ENCODE measurements at places on chromosomes 6 and 20. TPM values are rescaled to one million over a fixed set of nuclear protein-coding genes. Genes with fewer than 3 reads are reported as not detected.

Gene SLC17A9
- 0.47 TPM for total RNA-seq

- no peak for DNase-seq
Measured at GRCh38 chr6:9439621-9440330, 975.1 kb downstream of the TFAP2A start.

DNA sequence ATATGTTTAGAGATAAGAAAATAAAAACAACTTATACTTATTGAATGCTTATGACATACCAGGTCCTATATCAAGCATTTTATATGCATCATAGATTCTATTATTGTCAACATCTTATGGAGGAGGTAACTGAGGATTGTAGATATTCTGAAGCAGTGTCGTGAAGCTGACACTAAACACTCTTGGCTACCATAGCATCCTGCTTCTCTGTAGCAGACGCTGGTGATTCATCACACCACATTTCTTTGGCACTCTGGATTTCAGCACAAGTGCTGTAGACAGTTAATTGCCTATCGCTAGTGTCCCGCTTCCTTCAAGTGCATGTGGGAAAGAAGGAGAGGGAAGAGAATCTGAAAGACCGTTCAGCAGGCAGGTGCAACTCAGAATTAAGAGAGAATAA, 317.1 kb downstream of the PLCB1 start:
- no peak for DNase-seq

DNA sequence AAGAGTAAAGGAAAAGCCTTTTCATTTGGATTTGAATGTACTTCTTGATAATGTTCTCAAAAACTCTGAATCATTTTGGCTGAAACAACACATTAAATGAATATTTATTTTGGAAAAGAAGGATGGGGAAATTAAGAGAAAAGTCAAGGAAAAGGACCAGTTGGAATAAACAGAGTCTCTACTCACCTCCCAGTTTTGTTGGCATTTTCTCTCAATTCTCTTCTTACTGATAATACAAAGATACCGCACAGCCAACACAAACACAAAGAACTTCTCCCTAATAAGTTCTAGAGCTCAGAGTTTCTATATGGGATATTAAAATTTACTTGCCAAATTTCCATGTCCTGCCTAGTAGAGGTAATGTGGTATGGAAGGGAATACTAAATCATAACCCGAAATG, 13.1 kb downstream of the EPM2A start:
- DNase-seq: no peak

Gene BANF2
- total RNA-seq: not detected

- no peak for DNase-seq
Measured at GRCh38 chr6:133016631-133017030, 202.3 kb downstream of the RPS12 start.

Gene F13A1
- 93.1 TPM for total RNA-seq

Gene TNFRSF6B
- total RNA-seq: 0.27 TPM

GRCh38 chr6:46947497-46947896, 25.8 kb upstream of the ADGRF5 start:
- DNase-seq: no peak

DNA sequence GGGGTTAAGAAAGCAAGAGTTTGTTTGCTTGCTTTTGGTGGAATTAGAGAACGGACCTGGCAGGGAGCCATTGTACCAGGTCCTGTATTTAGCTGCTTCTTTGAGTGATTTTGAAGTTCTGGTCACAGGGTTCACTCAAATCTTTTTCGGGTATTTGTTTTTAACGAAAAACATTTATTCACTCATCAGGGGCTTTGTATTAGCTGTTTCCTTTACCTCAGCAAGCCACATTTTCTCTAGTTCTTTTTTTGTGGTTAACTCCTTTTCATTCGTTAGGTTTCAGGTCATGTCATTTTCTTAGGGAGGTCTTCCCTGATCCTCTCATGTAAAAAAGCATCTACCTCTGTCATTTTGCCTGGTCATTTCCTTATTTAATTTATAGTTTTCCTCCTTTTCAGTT, 1502.2 kb downstream of the GRIK2 start:
- no peak for DNase-seq

GRCh38 chr20:50015993-50016770, 33.4 kb downstream of the SNAI1 start:
- peak; percentile 19 for DNase-seq

Gene MMP24OS
- total RNA-seq: 45.4 TPM

Gene SPATS1
- not detected for total RNA-seq

DNA sequence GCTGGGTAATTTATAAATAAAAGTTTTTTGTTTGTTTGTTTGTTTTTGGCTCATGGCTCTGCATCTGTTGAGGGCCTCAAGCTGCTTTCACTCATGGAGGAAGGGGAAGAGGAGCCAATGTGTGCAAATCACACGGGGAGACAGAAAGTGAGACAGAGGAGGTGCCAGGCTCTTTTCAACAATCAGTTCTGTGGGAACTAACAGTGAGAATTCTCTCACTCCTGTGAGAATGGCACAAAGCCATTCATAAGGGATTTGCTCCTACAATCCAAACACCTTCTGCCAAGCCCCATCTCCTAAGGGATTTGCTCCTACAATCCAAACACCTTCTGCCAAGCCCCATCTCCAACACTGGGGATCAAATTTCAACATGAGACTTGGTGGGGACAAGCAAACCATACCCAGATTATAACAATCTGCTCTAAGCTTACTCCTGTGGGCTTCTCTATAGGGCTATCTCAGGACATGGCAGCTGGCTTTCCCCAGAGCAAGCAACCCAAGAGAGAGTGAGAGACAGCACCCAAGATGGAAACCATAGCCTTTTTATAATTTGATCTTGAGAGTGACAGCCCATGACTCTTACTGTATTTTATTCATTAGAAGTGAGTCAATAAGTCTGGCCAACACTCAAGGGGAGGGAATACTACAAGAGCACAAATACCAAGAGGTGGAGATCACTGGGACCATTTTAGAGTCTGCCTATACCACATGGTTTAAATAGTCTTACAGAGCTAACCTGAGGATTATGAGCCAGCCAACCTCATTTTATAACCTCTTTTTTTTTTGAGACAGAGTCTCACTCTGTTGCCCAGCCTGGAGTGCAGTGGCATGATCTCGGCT, 22.8 kb upstream of the LRRC1 start:
- DNase-seq: no peak

DNA sequence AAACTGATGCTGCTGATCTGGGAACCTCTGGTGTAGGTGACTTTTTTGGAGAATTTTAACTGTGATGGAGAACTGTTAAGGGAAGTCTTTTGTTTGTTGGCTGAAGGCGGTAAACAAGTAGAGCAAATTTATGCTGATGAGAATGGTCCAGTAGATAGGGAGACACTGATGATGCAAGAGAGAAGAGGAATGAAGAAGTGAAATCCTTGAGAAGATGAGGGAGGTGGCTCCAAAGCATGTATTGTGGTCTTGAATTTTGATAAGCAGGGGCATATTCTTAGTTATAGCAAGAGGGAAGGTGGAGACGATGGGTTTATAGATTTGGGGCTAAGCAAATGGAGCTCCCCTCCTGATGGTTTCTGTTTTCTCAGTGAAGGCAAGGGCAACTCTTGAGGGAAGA, 22.0 kb downstream of the MAPK14 start:
- DNase-seq: no peak

DNA sequence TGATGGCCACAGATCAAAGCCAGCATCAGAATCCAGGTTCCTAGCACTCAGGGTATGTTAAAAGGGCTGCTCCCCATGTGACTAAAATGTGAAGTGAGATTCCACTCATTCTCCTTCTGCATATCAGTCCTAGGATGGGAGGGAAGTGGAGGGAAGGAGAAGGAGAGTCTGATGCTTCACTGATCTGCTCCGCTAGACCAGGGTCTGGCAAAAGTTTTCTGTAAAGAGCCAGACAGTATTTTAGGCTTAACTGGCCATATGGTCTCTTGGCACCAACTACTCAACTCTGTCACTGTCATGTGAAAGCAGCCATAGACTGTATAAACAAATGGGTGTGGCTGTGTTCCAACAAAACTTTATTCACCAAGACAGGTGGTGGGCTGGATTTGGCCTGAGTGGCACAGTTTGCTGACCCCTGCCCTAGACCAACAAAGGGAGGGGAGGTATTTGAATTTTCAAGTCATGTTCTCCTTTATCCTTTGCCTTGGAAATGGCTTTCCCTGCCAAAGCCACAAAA, 22.6 kb downstream of the GHRH start:
- DNase-seq: no peak

Gene PKIB
- 0.30 TPM for total RNA-seq

DNA sequence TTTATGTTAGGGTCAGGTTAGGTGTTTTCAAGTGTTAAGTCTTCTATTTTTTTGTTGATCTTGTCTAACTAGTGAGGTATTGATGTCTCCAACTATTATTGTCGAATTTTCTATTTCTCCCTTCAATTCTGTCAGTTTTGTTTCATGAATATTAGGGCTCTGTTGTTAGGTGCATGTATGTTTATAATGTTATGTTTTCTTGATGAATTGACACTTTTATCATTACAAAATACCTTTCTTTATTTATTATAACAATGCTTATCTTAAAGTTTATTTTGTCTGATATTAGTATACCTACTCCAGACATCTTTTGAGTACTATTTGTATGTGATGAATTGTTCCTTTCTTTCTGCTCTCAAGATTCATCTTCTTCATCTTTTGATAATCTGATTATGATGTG, 12.9 kb upstream of the TRIM38 start:
- no peak for DNase-seq

GRCh38 chr20:51050531-51051075, 27.7 kb upstream of the KCNG1 start:
- DNase-seq: no peak

- DNase-seq: no peak
Measured at GRCh38 chr20:43472671-43473380, 15.1 kb downstream of the SRSF6 start.

GRCh38 chr6:84074988-84075781, 41.6 kb downstream of the MRAP2 start:
- no peak for DNase-seq

Gene PTPRT
- 0.08 TPM for total RNA-seq

DNA sequence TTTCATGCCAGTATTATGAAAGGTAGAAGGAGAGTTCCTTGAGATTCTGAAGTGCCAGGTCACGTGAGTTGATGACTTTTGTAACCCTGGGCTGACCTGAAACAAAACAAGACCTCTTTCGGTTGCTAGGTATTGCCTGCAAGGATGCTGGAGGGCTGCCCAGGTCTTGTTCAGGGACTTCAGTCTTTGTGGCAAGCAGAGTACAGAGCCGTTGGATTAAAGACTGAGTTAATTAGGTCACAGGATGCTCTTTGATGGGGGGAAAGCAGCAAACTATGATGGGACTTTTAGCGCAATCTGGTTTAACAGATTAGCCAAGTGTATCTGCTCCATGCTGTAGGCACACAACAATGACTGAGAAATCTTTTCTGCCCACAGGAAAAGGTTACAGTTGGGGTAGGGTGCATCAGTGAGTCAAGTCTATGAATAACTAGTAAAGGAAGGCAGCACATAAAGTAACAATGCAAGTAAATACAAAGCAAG, 12.8 kb upstream of the ELOVL5 start:
- DNase-seq: no peak

DNA sequence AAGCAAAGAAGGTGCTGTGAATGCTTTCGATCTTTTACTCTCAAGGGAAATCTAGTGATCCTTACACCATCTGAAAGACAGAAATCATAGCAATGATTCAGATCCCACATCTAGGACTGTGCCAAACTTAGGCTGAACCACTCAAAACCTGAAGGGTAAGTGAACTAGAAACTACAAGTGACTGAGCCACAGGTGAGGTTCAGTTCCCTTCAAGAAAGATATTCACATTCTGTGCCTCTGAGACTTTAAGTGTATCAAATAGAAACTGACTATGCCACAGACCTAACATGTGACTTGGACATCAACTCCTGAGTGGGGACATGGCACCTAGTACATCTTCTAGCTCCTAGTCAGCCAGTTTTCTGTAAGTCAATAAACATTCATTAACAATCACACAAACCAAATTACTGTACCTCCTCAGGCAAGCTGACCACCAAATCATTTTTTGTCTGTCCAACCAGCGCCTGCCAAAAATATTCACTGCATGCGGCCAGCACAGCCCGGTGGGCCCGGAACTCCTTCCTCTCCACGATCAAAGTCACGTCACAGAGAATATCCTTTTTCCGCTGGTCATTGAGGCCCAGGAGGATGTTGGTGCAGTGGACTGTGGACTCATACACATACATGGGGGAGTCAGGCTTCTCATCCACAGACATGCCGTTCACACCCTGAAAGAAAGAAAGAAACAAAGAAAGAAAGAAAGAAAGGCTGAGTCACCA, 114.1 kb downstream of the GJA10 start:
- DNase-seq: no peak

DNA sequence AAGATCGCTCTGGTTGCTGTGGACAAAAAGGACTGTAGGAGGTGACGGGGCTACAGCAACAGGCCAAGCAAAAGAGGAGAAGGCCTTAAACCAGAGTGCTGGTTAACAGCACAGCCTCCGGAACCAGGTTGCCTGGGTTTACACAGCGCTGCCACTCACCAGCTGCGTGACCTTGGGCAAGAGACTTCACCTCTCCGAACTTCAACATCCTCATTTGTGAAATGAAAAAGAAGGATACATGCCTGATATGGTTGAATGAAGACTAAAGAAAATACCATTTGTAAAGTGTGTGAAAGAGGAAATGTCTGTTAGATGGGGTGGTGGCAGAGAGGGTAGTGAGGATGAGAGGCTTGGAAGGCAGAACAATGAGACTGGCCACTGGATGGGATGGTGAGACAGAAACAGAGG, 44.9 kb downstream of the PREX1 start:
- no peak for DNase-seq

Gene KIF25
- 0.22 TPM for total RNA-seq

DNA sequence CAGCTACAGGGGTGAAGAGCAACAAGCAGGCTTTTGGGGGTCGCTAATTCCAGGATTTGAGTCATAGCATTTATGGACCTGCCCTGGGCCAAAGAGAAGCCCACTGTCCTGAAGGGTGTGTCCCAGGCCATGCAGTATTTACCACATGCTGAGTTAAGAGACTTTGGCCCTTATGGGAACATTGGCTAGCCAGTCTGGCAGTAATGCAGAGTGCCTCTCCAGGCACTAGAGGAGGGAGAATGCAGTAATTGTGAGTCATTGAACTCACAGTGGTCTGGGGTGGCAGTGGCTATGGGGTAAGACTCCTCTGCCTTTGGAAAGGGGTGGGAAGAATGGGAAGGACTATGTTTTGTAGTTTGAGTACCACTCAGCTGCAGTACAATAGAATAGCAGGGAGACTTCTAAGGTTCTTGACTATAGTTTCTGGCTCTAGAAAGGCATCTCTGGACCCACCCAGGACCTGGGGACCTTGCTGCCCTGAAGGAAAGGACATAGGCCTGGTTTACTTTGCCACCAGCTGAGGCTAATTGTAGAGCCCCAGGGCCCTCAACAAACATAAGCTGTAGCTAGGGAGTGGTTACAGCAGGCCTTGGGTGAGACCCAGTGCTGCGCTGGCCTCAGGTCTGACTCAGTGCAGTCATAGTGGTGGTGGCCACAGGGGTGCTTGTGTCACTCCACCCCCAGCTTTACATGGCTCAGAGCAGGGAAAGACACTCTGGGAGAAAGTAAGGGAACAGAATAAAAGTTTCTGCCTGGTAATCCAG, 520.9 kb downstream of the HTR1B start:
- DNase-seq: no peak

- no peak for DNase-seq
Measured at GRCh38 chr6:37673436-37673835, 24.2 kb downstream of the MDGA1 start.

All from left ventricle myocardium inferior (tissue), 1 donor.